ENCODE measurements at places on chromosomes 6 and 20. TPM values are rescaled to one million over a fixed set of nuclear protein-coding genes. Genes with fewer than 3 reads are reported as not detected.

Gene ADGB
- total RNA-seq, result not detected

- DNase-seq, result no peak
Observed at GRCh38 chr6:99341862-99342455, 7.5 kb downstream of the FAXC start.

GRCh38 chr6:130602151-130602770 lies 224.9 kb upstream of the SMLR1 start:
- DNase-seq, result no peak

- no peak for DNase-seq
Observed at GRCh38 chr6:49906526-49906925, 40.2 kb upstream of the CRISP1 start.

DNA sequence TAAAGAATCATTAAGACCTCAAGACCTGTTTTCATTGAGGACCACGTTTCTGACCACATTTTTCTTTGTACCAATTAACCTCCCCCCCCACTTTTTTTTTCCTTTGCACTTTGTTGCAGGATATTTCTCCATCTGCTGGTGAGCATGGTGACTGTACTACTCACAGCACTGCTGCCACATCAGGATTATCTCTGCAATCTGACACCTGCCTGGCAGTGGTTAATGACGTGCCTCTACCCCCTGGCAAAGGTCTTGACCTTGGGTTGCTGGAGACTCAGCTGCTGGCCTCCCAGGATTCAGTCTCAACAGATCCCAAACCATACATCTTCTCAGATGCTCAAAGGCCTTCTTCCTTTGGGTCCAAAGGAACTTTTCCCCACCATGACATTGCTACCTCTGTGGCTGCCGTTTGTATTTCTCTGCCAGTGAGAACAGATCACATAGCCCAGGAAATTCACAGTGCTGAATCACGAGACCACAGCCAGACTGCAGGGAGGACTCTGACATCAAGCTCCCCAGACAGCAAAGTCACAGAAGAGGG lies 46.6 kb upstream of the EDN3 start:
- DNase-seq, result peak; percentile 67

DNA sequence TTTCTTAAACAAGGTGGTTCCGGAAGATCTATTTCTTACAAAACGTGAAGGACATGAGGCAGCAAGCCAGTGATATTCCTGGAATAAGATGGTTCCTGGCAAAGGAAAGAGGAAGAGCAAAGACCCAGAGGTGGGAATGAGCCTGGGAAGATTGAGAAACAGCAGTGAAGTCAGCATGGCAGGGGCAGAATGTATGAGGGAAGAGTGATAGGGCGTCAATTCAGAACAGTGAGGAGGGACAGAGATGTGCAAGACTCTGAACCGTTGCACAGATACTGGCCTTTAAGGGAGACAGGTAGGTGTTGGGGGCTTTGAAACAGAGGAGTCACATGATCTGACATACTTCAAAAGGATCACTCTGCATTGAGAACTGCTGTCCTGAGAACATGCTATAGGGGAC lies 338.3 kb downstream of the CBLN4 start:
- DNase-seq, result no peak

GRCh38 chr20:21437816-21438215 lies 40.5 kb upstream of the NKX2-4 start:
- no peak for DNase-seq

- DNase-seq, result no peak
Observed at GRCh38 chr20:40173872-40174271, 515.2 kb downstream of the MAFB start.

Gene TSHZ2
- 5.4 TPM for total RNA-seq

GRCh38 chr6:76703786-76704185 lies 631.3 kb upstream of the IMPG1 start:
- no peak for DNase-seq

Gene EFCAB8
- total RNA-seq, result 0.55 TPM

DNA sequence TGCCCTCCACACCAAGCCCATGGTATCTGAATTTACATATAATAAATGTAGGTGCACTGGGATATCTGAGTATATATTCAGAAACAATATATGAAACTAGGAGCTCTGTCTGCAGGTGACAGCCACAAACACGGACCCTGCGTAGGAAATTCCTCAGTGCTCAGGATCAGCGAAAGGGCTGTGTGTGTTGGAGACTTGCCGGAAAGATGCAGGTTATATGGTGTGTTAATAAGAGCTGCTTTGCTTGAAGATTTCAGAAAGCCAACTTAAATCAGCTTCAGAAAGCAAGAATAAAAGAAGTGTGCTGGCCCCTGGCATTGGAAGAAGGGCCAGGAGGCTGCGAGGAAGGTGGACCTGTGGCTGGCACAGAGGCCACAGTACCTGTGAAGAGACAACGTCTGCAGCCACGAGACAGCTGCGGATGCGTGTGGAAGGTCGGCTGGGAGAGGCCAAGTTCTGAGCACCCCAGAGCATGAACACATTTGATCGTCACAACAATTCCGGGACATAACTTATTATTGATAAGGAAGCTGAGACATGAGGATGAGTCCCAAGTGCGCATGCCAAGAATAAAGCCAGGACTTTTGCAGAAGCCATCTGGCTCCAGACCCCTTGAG lies 183.2 kb downstream of the DLL1 start:
- DNase-seq, result peak; percentile 3

DNA sequence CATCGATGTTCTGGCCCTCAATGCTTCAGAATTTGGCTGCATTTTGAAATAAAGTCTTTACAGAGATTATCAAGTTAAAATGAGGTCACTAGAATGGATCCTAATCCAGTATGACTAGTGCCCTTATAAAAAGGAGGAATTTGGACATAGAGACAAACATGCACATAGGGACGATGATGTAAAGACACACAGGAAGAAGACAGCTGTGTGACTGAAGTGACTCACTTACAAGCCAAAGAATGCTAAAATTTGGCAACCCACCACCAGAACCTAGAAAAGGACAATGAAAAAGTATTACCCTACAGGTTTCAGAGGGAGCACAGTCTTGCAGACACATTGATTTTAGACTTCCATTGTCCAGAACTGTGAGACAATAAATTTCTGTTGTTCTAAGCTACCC lies 322.8 kb upstream of the GJE1 start:
- DNase-seq, result no peak

GRCh38 chr6:105194106-105194505 lies 14.3 kb upstream of the POPDC3 start:
- no peak for DNase-seq

DNA sequence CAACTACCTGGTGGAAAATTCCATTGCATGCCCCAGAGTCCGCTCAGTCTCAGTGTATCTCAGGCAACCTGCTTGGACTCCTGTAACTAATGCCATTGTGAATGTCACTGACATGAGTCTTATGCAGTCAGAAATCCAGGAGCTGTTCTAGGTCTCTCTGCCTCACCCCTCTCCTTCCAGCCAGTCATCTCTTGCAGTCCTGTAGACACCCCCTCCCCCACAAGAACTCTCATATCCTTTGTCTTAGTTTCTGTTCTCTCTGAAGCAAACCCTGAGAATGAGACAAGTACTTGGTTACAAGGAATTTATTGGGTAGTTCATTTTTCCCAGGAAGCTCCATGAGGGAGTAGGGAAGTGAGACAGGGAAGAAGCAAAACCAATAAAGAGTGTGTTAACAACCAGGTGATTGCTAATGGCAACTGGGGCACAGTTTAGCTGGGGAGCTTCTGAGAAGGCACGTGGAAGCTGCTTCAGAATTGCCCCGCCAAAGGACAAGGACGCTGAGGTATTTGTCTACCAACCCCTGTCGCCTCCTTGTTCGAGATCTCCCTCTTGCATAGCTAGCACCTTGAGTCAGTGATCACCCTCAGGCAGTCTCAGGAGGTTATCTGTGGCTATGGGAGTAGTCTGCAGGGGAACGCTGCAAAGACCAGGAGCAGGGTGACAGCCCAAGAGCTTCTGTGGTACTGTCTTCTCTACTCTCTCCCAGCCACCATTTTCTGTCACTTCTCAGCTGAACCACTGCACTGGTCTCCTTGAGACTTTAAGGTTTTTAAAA lies 911.4 kb upstream of the FLRT3 start:
- no peak for DNase-seq

GRCh38 chr6:106894978-106895702 lies 79.4 kb downstream of the CD24 start:
- DNase-seq, result no peak

- DNase-seq, result no peak
Observed at GRCh38 chr20:38134427-38135270, 30.4 kb downstream of the TGM2 start.

DNA sequence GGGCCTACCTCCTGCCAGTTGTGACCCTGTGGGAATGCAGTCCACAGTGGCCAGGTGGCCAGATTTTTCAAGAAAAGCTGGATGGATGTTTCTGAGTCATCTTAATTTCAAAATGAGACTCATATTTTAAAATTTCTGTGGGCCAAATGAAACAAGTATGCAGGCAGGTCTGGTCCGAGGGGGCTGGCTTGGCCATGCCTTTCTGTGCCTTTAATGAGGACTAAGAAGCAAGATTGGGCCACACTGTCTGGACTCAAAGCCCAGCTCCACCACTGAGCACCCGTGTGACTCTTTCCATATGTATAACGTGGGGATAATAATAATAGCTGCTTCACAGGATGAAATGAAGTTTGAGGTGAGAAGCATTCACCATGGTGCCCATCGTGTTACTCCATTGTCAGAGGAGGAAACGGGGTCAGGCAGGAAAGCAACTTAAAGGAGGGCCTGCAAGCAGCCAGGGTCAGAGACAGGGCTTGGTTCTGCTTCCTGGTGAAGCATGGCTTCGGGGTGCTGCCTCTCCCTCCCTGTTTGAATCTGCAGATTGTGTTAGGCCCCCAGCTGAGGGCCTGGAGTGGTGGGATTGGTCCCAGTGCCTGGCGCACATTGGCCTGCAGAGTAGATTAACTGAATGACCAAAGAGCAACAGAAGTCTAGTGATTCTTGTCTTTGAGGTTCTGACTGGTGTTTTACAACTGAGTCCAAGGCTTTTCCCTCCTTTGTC lies 3.8 kb downstream of the SOX12 start:
- DNase-seq, result no peak

DNA sequence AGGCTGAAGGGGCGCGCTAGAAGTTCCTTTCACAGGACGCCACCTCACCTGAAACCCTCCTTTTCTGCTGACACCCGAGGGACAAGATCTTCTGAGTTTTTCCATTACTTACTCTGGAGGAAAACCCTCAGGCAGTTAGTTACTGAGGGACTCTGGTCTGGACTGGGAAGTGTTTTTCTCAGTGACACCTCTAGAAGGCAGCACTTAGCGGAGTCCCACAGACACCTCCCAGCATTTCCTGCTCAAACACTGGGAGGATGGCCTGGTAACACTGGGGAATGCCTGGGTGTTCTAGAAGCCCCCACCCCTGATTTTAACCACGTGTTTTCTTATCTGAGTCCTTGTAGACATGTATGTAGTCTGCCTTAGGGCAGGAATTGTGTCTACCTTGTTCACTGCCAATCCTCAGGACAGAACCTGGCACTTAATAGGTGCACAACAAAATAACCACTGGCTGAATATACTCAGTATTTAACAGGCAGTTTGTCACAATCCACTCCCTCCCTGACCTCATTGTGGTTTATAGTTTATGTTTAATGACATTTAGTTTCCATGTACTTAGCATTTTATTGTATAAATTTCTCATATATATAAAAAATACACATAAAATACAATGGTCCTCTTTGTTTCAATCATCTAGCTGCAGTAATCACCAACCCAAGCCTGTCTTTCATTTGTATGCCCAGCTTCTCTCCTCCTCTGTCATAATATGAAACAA lies 4.8 kb downstream of the GSTA3 start:
- DNase-seq, result no peak

Gene OVOL2
- not detected for total RNA-seq

GRCh38 chr6:152401978-152402377 lies 235.2 kb downstream of the SYNE1 start:
- no peak for DNase-seq

DNA sequence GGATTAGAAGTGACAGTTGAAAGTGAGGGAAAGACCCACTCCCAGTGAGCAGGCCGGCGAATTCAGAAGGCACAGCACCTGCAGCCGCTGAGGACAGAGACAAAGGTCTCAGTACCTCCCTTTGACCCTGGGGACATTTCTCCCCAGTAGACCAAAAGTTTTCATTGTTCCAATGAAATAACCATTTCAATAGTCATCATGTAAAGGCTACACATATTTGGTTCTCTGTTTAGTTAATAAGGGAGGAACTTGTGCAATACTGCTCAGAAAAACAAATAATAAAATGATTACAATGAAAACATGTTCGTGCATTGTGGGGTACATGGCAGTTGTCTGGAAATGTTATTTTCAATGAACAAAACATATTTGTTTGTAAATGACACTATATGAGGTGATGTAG lies 52.5 kb downstream of the EDN1 start:
- no peak for DNase-seq

- DNase-seq, result no peak
Observed at GRCh38 chr6:120938164-120938875, 396.0 kb downstream of the TBC1D32 start.

GRCh38 chr6:45378334-45378926 lies 696 bp upstream of the SUPT3H start:
- DNase-seq, result no peak

DNA sequence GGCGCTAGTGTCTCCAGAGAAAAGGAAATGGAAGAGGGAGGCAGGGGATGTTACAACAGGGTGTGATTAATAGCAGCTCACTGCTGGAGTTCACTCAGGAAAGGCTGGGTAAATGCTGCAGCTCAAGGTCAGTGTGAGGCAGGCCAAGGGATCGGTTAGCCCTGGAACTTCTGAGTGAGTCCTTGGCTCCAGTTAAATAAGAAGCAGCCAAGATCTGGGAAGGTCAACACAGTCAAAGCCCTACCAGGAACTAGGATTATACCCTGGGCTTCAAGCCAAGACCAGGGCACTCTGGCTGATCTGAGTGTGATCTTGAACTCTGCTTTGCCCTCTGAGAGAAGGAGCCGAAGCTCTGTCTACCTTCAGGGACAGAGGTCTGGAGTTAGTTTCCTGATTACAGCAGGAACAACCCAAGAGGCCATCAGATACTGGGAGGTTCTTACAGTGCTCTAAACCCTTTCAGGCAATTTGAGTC lies 44.3 kb downstream of the TPD52L1 start:
- no peak for DNase-seq

DNA sequence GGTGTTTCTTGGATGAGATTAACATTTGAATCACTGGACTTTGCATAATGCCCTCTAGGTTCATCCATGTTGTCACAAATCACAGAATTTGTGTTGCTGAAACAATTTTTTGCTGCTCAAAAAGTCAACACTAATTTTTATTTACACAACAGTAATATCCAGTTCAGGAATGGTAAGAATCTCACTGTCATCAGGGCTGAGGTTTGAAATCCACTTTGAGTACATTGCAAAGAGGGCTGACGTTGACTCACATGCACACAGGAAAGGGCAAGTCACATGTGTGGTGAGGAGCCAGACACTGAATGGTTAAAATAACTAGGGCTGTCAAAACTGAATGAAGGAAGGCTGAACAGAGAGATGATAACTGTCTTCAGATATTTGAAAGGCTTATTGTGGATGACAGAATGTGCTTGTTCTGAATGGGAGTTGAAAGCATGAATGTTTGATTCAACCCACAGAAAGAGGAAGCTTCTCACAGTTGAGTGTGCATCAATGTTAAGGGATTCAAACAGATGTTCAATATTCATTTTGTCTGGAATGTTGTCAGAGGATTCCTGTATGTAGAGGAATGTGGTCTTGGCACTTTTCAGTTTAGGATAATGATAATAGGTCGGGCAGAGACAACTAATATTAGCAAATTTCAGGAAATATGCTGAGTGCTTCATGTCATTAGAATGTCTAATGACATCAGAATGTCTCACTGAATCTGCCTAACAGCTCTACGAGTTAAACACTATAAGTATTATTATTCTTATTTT lies 3.6 kb upstream of the ADGRG6 start:
- no peak for DNase-seq

Gene ZBTB2
- total RNA-seq, result 23.5 TPM

Gene HLA-G
- not detected for total RNA-seq

Gene BHLHE23
- total RNA-seq, result not detected

Gene DPPA5
- not detected for total RNA-seq
